ENCODE measurements at places on chromosomes 16 and 17. TPM values are rescaled to one million over a fixed set of nuclear protein-coding genes. Genes with fewer than 3 reads are reported as not detected.
A peak's percentile ranks its signal among the peaks of the same experiment; 100 is the strongest.

The CHAD gene
- not detected for total RNA-seq

The CACNG5 gene
- not detected for total RNA-seq

DNA sequence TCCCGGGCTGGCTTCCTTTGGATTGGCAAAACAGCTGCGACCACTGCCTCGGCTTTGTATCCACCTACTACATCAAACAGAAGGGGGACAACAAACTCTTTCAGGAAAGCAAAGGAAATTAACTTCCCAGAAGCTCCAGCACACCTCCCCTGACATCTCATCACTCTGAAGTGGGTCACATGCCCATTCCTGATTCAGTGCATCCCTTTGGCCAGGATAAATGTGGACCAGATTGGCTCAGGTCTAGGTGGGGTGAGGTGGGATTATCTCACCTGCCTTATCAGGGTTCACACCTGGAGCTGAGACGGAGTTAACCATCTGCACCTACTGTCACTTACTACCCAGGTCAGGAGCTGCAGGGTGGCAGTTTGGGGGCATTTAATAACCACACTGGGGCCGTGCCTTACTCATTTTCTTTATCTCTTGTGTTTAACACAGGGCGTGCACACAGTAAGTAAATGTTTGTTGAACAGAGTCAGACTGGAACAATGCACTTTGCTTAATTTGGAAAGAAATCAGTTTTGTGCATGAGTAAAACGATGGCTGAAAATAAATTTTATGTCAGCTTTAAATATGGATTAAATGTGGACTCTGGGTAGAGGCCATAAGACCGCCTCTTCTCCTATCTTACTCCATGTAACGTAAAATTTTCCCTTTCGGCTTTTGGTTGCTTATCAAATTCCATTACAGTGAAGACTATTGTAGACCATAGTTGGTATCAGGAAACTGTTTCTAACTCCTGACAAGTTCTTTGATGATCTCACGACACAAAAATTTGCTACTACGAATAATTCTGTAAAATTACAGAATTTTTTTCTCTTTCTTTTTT is 36.0 kb downstream of the IQCK start:
- H3K27me3 ChIP-seq, result no peaks in the 10 kb centered on the region
- H3K4me1 ChIP-seq, result no peaks in the 10 kb centered on the region
- H3K27ac ChIP-seq, result no peak overlapping the region
- no peaks in the 10 kb centered on the region for H3K36me3 ChIP-seq

DNA sequence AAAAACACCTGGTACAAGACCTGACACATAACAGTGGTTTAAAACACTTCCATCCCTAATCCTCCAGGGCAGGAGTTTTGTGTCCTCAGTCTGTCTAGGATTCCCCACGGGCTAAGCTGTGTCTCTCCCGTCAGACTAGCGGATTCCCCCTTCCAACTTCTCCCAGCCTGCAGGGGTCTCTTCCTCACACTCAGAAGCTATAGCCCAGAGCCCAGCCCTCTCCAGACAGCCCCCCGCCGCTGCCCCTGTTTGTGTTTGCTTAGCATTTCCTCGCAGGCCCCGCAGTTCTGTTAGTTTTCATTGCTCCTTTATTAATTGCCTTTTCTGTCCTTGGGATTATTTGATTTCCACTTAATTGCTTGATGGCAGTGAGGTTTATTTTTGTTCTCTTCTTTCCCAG is 91.2 kb downstream of the TMEM132E start:
- no peak overlapping the region for H3K27ac ChIP-seq
- no peak overlapping the region for H3K4me3 ChIP-seq
- H3K27me3 ChIP-seq, result peaks cover 6% of the 10 kb centered on the region
- H3K36me3 ChIP-seq, result no peaks in the 10 kb centered on the region

- H3K27ac ChIP-seq, result peak overlapping the region; percentile 89
- peaks cover 50% of the 10 kb centered on the region for H3K4me1 ChIP-seq
- peak; percentile 94 for DNase-seq
- peak overlapping the region; percentile 83 for H3K4me3 ChIP-seq
- H3K27me3 ChIP-seq, result peaks cover 37% of the 10 kb centered on the region
- peaks cover 6% of the 10 kb centered on the region for H3K36me3 ChIP-seq
Observed at GRCh38 chr17:8125154-8125946, 1.4 kb upstream of the HES7 start.

All from activated CD4-positive, alpha-beta memory T cell treated with anti-CD3 and anti-CD28 coated beads for 36 hours (primary cell).